ENCODE measurements at places on chromosomes 11 and 22. TPM values are rescaled to one million over a fixed set of nuclear protein-coding genes. Genes with fewer than 3 reads are reported as not detected.

DNA sequence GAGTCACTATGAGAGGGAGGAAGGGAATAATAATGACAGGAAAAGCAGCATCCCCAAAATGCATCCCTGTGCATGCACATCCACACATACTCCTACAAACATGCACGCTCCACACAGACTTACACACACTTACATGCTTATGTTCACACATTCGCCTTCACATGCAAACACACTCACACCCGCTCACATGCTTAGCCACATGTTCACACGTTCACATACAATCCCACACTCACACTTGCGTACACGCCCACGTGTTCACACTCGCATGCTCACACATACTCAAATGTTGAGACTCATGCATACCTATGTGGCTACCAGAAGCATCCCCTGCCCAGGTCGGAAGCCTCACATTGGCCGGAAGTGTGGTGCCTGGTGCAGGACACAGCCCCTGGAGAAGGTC is 372.1 kb downstream of the MN1 start:
- no peak for DNase-seq
- H3K27me3 ChIP-seq: no peaks in the 10 kb centered on the region
- no peaks in the 10 kb centered on the region for H3K36me3 ChIP-seq
- no peak overlapping the region for H3K4me3 ChIP-seq

DNA sequence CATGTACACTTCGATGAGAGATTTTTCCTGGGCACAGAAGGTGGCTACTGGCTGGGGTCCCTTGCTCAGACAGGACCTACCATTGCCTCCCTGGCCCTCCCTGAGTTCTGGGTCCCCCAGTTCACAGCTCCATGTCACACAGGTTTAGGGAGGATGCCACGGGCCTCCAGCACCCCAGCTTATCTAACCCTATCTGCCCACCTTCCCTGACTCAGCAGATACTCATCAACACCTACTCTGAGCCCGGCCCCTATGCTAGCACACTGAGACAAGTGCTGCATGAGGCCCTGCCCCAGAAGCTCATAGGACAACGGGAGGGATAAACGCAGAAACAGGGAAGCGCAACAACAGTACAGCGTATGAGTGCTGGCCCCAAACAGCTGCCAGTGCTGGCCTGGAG is 9.6 kb downstream of the NAGA start:
- no peaks in the 10 kb centered on the region for H3K27me3 ChIP-seq
- no peak for DNase-seq
- no peak overlapping the region for H3K27ac ChIP-seq
- H3K4me1 ChIP-seq: peaks cover 9% of the 10 kb centered on the region
- no peak overlapping the region for H3K4me3 ChIP-seq

ANKK1 gene
- polyA plus RNA-seq: not detected

MUC2 gene
- polyA plus RNA-seq: not detected

SLC15A3 gene
- polyA plus RNA-seq: 14.2 TPM

DNA sequence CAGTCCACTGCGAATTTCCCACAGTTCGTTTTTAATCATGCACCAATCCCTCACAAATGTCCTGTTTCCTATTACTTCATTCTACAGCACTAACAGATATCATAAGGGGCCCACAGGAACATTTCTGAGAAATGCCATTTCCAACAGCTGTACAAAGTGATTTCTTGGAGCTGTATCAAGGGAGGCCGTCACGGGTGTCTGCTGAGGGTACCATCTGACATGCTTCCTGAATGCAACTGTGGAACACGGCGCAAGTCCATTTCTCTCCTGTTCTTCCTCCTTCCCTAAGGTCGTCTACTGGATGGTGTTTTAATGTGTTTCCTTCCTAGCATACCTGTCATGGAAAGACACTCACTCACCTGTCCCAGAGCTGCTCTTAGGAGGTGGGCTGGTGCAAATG is 320.7 kb downstream of the LARGE1 start:
- no peak overlapping the region for H3K27ac ChIP-seq
- no peaks in the 10 kb centered on the region for H3K36me3 ChIP-seq
- H3K27me3 ChIP-seq: no peaks in the 10 kb centered on the region
- DNase-seq: no peak
- H3K4me1 ChIP-seq: no peaks in the 10 kb centered on the region

DNA sequence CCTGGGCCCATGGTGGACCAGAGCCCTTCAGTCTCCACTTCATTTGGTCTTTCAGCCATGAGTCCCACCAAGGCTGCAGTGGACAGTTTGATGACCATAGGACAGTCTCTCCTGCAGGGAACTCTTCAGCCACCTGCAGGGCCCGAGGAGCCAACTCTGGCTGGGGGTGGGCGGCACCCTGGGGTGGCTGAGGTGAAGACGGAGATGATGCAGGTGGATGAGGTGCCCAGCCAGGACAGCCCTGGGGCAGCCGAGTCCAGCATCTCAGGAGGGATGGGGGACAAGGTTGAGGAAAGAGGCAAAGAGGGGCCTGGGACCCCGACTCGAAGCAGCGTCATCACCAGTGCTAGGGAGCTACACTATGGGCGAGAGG is 4.3 kb downstream of the ZBTB16 start:
- no peak for DNase-seq
- H3K27ac ChIP-seq: no peak overlapping the region
- H3K27me3 ChIP-seq: peaks cover 56% of the 10 kb centered on the region
- H3K4me1 ChIP-seq: peaks cover 9% of the 10 kb centered on the region

ENTHD1 gene
- not detected for polyA plus RNA-seq

GRCh38 chr11:64665411-64665821 is 57.6 kb downstream of the NRXN2 start:
- no peak overlapping the region for H3K4me3 ChIP-seq
- no peaks in the 10 kb centered on the region for H3K27me3 ChIP-seq
- H3K4me1 ChIP-seq: no peaks in the 10 kb centered on the region
- no peaks in the 10 kb centered on the region for H3K36me3 ChIP-seq

DNA sequence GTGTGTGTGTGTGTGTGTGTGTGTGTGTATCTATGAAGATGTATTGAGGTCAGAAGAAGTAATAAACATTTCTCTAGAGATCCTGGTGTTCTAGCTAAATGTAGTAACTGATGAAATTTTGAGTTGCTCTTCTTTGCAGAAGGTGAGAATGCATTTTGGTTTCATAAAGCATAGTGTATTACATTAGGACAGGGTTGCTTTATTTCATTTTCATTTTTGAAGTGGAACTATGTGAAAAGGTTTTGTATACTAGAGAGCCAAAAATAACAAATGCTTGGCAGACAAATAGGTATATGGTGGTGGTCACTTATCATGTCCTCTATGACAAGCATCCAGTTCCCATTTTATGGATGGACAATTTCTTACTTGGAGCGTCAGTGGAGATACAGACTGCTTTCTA is 99.0 kb downstream of the CASP12 start:
- no peak overlapping the region for H3K4me3 ChIP-seq
- 0 out of 2 replicates have a peak, but pooled peaks cover 9% of the 10 kb centered on the region for H3K4me1 ChIP-seq
- peaks cover 3% of the 10 kb centered on the region for H3K36me3 ChIP-seq
- no peaks in the 10 kb centered on the region for H3K27me3 ChIP-seq
- H3K27ac ChIP-seq: no peak overlapping the region
